ENCODE measurements at places on chromosomes 16 and 17.

GRCh38 chr16:66695471-66695934 is 1.0 kb downstream of the CMTM4 start:
- no peak for DNase-seq

DNA sequence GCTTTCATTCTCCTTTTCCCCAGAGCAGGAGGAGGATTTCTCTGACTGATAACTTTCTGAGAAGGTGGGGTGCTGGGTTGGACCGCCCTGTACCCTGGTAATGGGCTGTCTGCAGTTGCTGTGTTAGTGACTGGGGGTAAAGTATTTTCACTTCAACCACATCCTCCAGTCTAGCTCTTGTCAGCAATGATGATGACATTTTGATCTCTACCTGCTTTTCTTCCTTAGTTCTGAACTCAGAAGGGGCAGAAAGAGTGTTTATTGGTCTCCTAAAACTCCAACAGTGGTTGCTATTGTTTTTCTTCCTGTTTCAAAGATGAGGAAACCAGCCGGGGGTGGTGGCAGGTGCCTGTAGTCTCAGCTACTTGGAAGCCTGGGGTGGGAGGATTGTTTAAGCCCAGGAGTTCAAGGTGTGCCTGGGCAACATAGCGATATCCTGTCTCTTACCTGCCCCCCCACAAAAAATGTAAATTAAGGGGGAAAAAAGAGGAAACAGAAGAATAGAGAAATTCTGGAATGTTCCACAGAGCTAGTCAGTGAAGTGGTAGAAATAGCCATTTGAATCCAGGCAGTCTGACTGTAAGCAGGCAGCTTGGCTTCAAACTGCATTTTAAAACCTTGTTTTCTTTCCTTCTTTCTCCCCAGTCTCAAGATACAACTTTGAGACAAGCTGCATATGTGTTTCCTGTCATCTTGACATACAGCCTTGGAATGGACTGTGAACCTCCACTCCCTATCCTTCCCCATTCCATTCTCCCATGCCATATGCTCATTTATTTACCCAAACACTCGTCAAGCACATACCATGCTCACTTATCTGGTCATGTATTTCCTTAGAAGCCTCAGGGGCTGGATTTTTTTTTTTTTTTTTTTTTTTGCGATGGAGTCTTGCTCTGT is 3.3 kb upstream of the N4BP1 start:
- peak; percentile 69 for DNase-seq

- no peak for DNase-seq
Observed at GRCh38 chr17:42682722-42683403, 532 bp downstream of the CNTNAP1 start.

- DNase-seq = no peak
Observed at GRCh38 chr16:53629151-53629550, 74.5 kb downstream of the RPGRIP1L start.

GRCh38 chr17:50565402-50566350 is 5.2 kb downstream of the CACNA1G start:
- DNase-seq = peak; percentile 31

- no peak for DNase-seq
Observed at GRCh38 chr16:85103114-85104079, 8.9 kb downstream of the CIBAR2 start.

- no peak for DNase-seq
Observed at GRCh38 chr16:85580684-85581083, 32.4 kb upstream of the GSE1 start.

DNA sequence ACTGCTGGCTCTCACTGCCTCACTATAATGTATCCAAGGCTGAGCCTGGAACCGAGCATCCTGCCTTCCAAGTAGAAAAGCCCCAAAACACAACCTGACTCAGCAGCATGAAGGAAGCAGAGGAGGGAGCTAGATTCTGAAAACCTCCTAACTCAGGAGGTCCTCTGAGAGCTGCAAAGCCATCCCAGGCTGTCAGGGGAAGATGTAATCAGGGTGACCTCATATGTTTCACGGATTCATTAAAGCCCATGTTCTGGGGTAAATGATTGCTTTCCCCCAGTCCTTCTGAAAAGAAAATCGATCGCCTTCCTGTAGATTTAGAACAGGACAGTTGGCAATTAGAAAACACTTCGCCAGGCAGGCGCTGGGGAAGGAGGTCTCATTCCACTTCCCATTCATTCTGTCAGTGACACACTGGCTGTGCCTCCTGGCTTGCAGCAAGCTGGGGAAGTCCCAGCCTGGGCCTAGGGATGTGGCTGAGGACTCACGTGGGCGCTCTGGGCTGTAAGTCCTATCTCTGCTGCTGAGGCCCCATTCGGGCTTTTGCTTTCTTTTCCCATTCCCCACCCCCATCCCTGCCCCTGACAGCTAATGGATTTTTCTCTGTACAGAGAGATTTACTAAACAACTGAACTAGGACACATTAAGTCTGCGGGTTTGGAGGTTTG is 75.7 kb upstream of the TMEM132E start:
- no peak for DNase-seq

GRCh38 chr16:24717411-24717810 is 12.0 kb upstream of the TNRC6A start:
- DNase-seq = no peak

DNA sequence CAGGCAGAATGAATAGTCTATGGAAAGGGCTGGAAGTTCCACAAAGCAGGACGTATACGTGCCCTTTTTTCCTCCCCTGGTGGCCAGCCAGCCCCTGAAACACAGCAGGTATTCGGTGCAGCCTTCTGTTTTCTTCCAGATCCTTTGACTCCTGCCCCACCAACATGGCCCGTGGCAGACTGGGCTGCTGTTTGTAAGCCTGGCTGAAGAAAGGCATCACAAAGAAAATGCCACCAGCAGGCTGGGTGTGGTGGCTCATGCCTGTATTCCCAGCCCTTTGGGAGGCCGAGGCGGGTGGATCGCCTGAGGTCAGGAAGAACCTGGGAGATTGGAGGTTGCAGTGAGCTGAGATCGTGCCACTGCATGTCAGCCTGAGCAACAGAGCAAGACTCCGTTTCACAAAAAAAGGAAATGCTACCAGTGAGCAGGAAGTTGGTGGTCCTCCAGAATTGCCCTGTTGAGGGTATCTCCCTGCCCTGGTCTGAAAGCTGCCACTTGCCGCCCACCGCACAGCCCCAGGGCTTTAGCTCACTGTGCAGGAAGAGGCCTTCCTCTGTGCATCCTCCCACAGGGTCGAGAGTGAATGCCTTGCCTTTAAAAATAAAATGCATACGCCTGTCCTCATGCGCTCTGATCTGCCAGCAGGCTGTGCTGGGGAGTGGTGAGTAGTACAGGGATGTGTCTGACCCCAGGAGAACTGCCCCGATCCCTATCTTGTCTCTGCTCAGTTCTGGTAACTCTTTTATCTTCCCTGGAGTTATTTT is 587.7 kb downstream of the MAF start:
- no peak for DNase-seq

DNA sequence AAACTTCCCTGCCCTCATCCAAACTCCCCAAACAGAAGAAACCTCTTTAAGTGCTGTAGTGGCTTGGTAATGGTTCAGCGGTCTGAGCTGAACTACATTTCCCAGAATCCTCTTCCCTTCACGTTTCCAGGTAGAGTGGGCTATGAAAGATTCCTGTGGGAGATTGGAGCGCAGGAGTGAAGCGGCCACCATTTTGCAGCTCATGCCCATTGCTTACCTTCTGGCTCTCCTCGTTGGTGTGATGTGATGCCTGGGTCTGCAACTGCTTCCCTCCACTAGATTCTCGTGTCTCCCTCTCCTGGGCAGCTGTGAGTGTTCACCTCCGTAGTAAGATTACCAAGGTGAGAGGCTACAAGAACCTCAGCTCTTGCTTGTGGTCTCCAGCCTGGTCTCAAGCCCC is 82.1 kb downstream of the GPR139 start:
- peak; percentile 19 for DNase-seq

GRCh38 chr16:8679151-8679550 is 4.7 kb downstream of the ABAT start:
- peak; percentile 20 for DNase-seq

- DNase-seq = peak; percentile 80
Observed at GRCh38 chr16:15682105-15682570, 32.1 kb downstream of the NDE1 start.

GRCh38 chr17:83173914-83174361 is 94.5 kb downstream of the METRNL start:
- DNase-seq = no peak

DNA sequence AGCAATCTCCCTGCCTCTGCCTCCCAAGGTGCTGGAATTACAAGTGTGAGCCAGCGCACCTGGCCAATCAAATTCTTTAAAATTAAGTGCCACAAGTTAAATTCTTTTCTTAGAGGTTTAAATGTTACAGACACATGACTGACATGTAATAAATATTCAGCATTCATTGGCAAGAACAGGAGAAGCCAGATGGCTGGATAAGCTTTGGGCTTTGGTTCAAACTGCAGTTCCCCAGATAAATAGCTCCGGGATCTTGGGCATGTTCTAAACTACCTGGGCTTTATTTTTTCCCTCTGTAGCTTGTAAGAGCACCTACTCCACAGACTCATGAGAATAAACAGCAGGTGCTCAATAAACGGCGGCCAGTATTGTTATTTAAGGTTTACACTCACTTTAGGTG is 34.1 kb downstream of the ABAT start:
- DNase-seq = no peak

- no peak for DNase-seq
Observed at GRCh38 chr17:10768750-10769251, 35.1 kb downstream of the TMEM238L start.

GRCh38 chr17:57877803-57878377 is 28.0 kb upstream of the MRPS23 start:
- no peak for DNase-seq

- no peak for DNase-seq
Observed at GRCh38 chr17:3626831-3627768, 8.9 kb downstream of the SHPK start.

GRCh38 chr16:11686713-11687380 is 18.6 kb downstream of the SNN start:
- no peak for DNase-seq

DNA sequence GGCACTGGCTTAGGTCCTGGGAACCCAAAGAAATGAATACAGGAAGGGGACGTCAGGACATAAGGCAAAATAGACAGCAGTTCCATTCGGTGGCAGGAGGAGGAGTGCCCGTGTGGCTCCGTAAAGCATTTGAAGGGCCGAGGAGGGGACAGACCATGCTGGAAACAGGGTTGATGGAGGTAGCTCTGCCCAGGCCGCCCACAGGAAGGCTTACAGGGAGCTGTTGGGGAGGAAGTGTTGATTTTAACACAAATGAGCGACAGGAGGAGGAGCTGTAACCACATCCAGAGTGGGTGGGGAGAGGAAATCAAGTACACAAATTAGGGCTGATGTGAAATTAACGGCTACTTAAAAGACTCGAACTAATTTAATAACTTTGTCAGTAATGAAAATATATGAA is 54.6 kb downstream of the RBFOX3 start:
- DNase-seq = no peak

- no peak for DNase-seq
Observed at GRCh38 chr17:40556884-40557414, 8.3 kb downstream of the CCR7 start.

GRCh38 chr16:23317266-23317661 is 15.2 kb downstream of the SCNN1B start:
- no peak for DNase-seq

- DNase-seq = no peak
Observed at GRCh38 chr17:80876950-80877728, 114.5 kb upstream of the CHMP6 start.

DNA sequence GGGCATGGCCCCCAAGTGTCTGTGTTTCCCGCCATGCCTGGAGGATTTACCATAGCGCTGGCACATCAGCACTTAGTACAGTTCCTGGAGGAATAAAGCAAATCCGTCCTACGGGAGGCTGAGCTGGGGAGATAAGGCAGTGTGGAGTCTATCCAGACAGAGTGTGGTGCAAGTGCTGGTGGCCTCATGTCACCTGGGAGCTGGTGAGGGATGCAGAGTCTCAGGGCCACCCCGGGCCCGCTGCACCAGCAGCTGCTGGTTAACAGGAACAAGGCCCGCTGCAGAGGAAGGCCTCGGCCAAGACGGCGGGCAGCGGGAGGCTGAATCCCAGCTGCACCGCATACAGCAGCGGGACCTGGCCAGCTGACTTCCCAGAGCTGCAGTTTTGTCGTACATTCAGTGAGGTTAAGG is 57.3 kb upstream of the CDC42EP4 start:
- DNase-seq = no peak

GRCh38 chr17:81184555-81184954 is 18.5 kb upstream of the AATK start:
- no peak for DNase-seq

- DNase-seq = no peak
Observed at GRCh38 chr16:48335961-48336360, 49.3 kb downstream of the SIAH1 start.

DNA sequence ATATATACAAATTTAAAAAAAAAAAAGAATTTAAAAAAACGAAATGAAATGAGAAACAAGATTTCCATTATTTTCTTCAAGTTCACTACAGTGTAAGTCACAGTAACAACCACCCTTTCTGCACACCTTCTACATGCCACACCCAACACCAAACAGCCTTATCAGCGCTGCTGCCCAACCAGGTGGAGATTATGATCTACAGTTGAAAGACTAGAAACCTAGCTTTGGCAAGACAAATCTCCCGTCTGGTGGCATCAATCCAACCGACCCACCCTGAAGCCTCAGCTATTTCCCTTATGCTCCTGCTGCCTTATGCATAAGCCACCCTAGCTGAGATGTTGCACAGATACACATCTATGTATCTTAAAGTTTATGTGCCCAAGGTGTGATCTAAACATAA is 60.8 kb downstream of the PARN start:
- DNase-seq = no peak

DNA sequence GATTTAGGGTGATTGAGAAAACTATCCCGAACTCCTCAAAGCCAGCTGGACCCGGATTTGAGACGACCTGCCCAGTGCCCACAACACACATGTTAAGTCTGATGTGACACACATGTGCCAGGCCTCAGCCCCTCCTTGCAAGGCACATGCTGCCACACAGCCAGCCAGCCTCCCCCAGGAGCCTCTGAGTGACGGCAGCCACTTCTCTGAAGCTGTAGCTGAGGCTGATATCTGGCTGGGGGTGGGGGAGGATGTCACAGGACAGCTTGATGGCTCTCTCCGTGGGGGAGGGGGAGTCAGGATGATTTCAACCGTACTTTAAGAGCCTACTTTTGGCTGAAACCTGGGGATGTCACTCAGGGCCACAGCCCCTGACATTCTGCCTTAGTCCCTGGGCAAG is 40.9 kb downstream of the SRCIN1 start:
- no peak for DNase-seq

DNA sequence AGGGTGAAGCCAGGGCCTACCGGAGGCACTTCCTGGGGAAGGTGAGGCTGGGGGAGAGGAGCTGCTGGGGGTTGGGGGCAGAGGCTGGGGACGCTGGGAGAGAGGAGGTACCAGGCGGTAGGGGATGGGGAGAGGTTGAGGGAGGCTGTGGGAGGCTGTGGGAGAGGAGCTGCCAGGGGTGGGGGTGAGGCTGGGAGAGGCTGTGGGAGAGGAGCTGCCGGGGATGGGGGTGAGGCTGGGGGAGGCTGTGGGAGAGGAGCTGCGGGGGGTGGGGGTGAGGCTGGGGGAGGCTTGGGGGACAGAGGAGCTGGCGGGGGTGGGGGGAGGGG is 99.4 kb downstream of the OR1D5 start:
- no peak for DNase-seq

All from T47D (cell line).